Sciatic nerve (tissue), 2 donors: ENCODE measurements at places on chromosomes 13 and 19. TPM values are rescaled to one million over a fixed set of nuclear protein-coding genes. Genes with fewer than 3 reads are reported as not detected.

DNA sequence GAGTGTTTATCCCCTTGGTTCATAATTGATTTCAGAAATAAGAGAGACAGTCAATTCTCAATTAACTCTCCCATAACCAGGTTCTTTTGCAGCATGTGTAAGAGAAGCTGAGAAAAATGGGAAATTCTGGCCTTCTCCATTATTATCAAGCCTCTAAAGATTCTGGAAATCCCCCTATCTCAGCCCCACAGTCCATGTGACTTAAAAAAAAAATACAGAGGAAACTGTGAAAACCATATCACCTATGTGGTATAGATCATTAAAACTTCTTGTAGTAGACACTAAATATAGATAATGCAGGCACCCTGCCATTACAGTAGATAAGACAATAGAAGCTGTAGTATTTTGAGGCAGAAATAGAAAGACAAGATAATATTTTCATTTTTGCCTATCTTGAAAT is 34.3 kb upstream of the SOHLH2 start:
- DNase-seq, result no peak

- no peak for DNase-seq
Observed at GRCh38 chr13:37175996-37176395, 70.5 kb upstream of the CSNK1A1L start.

GRCh38 chr13:51928231-51928630 is 66.5 kb downstream of the CCDC70 start:
- DNase-seq, result no peak

DNA sequence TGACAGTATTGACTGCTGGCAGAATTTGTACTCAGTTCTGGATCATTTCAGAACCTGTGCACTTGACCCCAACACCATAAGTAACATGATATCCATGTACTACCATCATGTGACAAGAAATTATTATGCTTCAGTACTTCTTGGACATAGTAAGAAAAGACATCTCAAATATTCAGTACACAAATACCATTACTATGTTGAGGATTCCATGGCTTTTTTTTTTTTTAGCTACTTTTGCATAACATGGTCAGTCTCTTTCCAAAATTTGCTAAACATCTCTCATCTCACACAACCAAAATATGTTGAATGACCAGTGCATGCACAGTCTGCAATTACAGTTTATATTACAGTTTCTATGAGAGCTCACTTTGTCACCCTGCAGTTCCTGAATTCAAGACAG is 85.3 kb downstream of the FLT1 start:
- DNase-seq, result no peak

GRCh38 chr13:48564056-48564455 is 31.2 kb upstream of the RCBTB2 start:
- DNase-seq, result no peak

SLC17A7 gene
- 3.8 TPM for total RNA-seq

FRY gene
- total RNA-seq, result 88.8 TPM

ZNF490 gene
- total RNA-seq, result 8.6 TPM

FUT3 gene
- total RNA-seq, result not detected

CTXN1 gene
- total RNA-seq, result 1.5 TPM

IRF2BP1 gene
- total RNA-seq, result 21.0 TPM

NOTCH3 gene
- total RNA-seq, result 124 TPM

SLITRK6 gene
- 0.80 TPM for total RNA-seq
